ENCODE measurements at places on chromosomes 1 and 21.
A peak's percentile ranks its signal among the peaks of the same experiment; 100 is the strongest.

- no peak for DNase-seq
Measured at GRCh38 chr1:208935517-208936187, 647.9 kb upstream of the CAMK1G start.

DNA sequence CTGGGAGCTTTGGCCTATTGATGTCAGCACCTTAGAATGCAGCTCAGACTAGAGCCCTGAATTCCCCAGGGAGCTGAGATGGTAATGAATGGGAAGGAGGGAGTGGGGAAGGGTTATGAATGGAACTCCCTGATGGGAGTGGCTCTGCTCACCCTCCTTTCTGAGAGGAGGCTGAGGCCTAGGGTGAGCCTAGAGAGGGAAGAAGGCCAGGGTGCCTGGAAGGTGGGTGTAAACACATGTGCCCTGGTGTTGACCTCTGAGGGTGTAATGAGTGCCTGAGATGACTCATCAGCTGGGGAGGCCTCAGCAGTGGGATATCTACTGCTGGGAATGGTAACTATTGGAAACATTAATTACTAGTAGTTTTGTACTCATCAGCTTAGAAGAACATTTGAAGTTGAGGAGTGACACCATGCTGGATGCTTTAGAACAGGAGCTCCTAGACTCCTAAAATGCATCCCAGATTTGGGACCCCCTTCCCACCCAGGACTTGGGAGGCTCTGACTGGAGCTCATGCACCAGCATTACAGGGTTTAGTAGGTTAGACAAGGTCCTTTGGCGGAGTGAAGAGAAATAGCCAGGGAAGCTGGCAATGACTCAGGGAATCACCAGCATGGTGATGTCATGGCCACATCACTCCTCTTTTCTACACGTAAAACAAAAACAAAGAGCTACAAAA lies 16.0 kb upstream of the PIGV start:
- no peak for DNase-seq

GRCh38 chr1:246292571-246292970 lies 214.5 kb downstream of the SMYD3 start:
- DNase-seq, result no peak

DNA sequence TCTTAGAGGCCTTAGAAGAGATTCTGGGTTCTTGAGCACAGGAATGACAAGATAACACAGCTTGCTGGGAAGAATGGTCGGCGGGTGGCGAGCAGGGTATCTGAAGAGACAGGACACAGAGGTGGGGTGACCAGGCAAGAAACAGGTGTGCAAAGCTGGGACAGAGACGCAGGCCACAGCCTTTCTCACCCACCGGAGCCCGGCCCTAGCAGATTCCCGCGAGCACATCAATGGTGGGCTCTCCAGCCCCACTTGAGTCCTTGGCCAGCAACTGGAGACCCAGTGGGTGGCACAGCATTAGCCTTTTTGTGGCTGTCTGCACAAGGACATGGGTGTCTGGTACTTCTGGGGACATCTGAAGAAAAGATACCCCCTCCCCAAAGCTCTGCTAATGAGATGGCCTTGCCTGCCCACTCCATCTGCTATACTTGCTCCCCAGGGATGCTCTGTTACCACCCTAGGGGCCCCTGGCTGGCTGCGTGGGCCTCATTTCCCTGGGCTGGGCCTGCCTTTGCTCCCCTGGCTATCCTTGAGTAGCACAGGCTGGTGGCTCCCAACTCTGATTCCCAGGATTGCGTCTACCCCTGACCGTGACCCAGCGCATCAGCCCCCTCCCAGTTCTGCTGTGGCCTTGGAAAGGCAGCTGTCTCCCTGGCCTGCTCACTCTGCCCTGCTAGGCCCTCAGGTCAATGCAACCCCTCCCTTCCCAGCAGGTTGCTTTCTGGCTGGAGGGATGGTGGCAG lies 127.2 kb upstream of the ADAR start:
- DNase-seq, result no peak

DNA sequence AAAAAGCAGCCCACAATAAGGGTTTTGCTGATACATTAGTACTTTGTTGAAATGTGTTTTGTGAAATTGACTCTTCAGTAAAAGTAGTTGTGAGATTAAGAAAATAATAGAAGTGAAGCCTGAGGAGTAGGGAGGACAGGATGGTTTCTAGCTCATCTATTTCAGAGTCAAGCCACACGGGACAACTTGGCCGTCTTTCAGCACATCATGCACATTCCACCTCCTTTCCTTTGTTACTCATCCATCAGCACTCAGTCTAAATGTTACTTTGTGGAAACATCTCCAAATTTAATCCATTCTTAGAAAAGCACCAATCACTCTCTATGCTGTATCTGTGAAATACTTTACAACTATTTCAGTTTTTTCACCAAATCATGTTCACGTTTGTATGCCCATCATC lies 223.3 kb downstream of the FGGY start:
- no peak for DNase-seq

DNA sequence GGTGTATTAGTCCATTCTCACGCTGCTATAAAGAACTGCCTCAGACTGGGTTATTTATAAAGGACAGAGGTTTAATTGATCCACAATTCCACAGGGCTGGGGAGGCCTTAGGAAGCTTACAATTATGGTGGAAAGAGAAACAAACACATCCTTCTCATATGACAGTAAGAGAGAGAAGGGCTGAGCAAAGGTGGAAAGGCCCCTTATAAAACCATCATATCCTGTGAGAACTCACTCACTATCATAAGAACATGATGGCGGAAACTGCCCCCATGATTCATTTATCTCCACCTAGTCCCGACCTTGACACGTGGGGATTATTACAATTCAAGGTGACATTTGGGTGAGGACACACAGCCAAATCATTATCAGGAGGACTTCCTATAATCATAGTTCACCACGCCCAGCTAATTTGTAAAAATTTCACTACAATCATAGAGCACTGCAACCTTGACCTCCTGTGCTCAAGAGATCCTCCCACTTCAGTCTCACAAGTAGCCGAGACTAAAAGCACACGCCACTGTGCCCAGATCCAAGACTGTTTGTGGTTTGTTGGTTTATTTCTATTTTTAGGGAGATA lies 164.9 kb downstream of the RERE start:
- DNase-seq, result no peak

- DNase-seq, result no peak
Measured at GRCh38 chr1:116855773-116856201, 53.9 kb upstream of the PTGFRN start.

DNA sequence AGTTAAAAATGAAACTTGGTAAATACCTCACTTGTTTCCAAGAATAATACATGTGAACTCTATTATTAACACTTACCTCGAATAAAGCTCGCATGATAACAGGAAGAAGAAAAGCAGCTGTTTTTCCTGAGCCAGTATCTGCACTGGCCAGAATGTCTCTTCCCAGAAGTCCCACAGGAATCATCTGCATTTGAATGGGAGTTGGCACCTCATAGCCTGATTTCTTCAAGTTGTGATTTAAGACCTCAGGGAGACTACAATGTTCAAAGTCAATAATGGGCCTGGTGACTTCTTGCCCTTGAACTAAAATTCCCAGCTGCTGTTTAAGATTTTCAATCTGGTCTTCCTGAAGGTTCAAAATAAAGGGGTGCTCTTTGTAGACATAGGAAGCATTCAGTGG lies 3.8 kb downstream of the DDX59 start:
- DNase-seq, result no peak

- peak; percentile 10 for DNase-seq
Measured at GRCh38 chr1:111032295-111032897, 68.7 kb upstream of the LRIF1 start.

DNA sequence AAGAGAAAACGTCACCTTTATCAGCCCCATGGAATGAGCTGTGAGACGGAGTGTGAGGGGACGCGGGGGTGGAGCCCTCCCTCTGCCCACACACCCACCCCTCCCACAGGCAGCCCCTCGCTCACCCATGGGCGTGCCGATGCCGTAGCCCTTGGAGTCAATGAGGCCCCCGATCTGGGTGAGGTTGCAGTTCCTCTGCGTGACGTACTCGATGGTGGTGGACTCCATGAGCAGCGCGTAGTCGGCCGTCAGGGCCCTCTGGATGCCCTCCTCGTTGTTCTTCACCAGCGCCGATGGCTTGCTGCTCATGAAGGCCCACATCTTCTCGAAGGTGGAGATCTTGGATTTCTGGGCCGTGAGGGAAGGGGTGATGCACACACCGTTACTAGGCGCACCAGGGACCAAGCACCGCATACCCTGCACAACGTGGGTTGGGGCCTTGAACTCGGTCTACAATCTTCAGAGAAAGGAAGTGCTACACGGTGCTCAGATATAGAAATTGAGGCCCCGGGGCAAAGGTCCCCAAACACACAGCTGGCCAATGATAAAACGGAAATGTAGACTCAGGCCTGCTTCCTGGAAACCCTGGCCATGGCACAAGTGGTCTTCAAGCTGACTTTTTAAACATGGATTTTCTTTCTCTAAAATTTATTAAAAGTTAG lies 228.2 kb downstream of the GRIK3 start:
- DNase-seq, result no peak

DNA sequence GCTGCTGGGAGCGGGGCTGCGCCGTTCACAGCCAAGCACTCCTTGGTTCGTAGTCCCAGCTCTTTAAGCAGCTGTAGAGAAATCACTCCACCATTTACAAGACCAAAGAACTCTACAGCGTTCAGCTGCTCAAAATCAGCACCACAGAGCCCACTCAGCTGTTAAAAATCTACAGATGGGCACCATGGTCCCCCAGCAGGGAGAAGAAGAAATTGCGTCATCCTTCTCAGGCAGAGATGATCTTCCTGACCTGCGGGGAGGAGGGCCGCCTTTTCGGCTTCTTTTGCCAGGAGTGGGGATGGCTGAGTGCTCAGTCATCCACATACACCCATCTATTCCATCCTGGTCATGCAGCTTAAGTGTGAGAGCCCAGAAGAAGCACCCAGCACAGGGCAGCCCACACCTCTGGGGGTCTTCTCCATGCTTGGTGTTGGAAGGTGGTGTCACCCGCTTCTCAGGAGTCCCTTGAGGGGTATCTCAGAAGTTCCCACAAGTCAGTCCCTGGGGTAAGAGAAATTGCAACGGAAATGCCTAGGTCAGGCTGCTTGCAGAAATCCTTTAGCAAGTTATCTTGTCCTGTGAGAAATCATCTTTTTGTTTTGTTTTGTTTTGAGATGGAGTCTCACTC lies 163.8 kb downstream of the NPHP4 start:
- DNase-seq, result no peak

GRCh38 chr1:18794561-18794960 lies 64.9 kb downstream of the TAS1R2 start:
- DNase-seq, result no peak

DNA sequence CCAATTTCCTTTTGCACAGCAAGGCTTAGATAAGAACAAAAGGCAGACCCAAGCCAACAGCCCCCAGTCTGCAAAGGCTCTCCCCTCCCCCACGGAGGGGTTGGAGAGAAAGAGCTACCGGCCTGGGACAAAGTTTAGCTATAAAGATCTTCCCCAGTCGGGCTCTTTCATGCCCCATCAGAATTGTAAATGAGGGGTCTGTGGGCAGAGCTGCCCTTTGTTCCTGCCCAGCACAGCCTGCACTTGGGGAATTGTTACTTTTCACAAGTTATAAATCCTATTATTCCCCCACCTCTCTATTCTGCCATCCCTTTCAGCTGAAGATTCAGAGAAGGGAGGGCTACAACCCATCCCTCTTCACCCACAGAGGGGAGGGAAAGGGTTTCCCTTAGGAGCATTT lies 3.5 kb downstream of the MYCL start:
- no peak for DNase-seq

DNA sequence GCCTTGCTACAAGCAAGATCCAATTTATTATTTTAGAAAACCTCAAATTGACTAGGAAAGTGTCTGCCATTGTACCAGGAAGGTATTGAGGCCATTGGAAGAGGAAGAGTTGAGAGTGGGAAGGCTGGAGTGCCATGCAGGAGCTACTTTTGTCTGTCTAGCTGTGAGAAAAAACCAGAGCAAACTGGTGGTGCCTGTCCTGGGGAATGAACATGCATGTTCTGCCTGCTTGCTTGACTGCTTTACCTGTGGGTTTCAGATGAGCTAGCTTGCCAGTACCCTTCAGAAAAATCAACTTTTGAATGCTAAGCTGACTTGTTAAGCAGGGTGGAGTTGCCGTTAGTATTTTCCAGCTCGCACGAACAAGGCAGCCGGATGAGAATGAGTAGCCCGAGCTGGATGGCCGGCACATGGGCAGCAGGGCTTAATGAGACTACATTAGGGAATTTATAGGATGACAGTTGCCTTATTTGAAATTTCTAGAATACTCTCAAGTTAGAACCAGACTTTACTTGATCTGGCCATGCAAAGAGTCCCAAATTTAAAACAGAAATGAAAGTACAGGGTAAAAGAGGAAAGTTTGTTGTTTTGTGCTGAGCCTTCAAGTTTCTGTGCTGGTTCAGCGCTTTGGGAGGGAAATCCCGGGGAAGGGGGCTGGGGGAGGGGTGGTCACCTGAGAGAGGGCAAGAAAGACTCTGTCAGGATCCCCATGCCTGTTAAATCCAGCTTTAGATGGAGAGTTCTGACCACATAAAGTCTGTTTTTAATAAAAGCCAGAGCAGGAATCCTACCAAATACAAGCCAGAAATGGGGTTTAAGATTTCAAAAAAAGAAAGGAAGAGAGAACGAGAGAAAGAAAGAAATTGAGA lies 29.6 kb upstream of the C1orf105 start:
- DNase-seq, result peak; percentile 34

GRCh38 chr1:5961601-5962000 lies 30.6 kb downstream of the NPHP4 start:
- no peak for DNase-seq

- no peak for DNase-seq
Measured at GRCh38 chr1:8170059-8170835, 144.1 kb upstream of the ERRFI1 start.
